GDM1 (cell line): ENCODE measurements at places on chromosomes 3 and 15.

GRCh38 chr3:154323891-154324738 lies at the start of gene DHX36:
Gene DHX36 (minus strand): TSS chr3:154324487. CDS start chr3:154324416, 71 bp downstream.
- DNase-seq = peak; percentile 87

DNA sequence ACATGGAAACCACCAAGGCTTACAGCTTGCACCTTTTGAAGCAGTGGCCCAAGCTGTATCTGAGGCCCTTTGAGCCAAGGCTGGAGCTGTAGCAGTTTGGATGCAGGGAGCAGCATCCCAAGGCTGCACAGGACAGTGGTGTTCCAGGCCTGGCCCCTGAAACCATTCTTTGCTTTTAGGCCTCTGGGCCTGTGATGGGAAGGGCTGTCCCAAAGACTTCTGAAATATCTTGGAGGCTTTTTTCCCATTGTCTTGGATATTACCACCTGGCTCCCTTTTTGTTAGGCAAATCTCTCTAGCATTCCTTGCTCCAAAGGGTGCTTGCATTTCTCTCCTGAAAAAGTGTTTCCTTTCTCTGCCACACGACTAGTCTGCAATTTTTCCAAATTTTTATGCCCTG lies 302.8 kb upstream of the MDFIC2 start:
- DNase-seq = no peak

GRCh38 chr15:85491691-85492090 lies 111.3 kb downstream of the AKAP13 start:
- DNase-seq = no peak

DNA sequence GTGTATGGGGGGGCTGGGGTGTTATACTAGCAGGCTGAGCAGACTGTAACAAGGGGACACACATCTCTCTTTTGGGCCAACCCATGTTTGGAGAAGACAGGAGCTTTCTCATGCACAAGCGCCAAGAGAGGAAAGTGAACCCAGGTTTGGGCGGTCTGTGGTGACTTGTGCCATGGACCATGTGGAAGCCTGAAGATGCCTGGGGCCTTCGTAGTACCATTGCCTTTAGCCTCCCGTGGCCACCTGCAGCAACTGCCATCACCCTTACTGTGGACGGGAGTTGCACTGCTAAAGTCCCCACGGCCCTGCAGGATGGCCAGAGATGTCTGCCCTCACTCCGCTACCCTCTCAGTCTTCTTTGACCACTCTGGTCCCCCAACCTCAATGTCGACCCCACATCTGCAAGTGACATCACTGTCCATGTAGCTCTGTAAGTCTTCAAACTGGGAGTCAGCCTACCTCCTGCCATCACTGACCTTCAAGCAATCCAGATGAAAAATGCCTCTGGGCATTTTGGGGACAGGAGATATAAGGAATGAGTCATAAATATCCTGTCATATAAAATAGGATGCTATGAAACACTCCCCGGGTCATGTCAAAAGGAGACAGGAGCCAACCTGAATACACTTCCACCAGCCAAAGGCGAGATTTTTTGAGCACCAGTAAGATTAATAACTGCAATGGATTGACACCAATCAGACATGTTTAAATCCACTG lies 74.7 kb upstream of the C15orf39 start:
- no peak for DNase-seq

- peak; percentile 29 for DNase-seq
These were observed 4.6 kb downstream of the BCL6 start for GRCh38 chr3:187740421-187741399.

GRCh38 chr3:63724987-63725386 lies 72.5 kb downstream of the SNTN start:
- no peak for DNase-seq

DNA sequence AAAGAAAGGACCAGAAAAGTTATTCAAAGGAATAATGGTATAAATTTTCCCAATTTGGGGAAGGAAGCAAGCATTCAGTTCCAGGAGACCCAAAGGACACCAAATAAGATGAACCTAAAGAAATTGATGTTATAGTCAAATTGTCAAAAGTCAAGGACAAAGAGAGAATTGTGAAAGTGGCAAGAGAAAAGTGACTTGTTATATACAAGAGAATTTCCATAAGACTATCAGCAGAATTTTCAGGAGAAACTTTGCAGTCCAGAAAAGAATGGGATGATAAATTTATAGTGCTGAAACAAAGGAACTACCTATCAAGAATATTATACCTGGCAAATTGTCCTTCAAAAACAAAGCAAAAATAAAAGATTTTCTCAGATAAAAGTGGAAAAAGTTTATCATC lies 43.8 kb upstream of the FOXB1 start:
- no peak for DNase-seq

- no peak for DNase-seq
These were observed 229.9 kb upstream of the TRIM42 start for GRCh38 chr3:140448001-140448400.

DNA sequence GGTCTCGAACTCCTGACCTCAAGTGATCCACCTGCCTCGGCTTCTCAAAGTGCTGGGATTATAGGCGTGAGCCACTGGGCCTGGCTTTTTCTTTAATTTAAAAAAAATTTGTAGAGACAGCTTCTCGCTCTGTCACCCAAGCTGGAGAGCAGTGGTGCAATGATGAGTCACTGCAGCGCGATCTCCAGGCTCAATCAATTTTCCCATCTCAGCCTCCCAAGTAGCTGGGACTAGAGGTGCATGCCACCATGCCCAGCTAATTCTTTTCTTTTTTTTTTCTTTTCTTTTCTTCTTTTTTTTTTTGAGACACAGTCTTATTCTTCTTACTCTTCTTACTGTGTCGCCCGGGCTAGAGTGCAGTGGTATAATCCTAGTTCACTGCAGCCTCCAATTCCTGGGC lies 19.8 kb downstream of the TUBGCP4 start:
- DNase-seq = no peak
